ENCODE measurements at places on chromosomes 2 and 18.

DNA sequence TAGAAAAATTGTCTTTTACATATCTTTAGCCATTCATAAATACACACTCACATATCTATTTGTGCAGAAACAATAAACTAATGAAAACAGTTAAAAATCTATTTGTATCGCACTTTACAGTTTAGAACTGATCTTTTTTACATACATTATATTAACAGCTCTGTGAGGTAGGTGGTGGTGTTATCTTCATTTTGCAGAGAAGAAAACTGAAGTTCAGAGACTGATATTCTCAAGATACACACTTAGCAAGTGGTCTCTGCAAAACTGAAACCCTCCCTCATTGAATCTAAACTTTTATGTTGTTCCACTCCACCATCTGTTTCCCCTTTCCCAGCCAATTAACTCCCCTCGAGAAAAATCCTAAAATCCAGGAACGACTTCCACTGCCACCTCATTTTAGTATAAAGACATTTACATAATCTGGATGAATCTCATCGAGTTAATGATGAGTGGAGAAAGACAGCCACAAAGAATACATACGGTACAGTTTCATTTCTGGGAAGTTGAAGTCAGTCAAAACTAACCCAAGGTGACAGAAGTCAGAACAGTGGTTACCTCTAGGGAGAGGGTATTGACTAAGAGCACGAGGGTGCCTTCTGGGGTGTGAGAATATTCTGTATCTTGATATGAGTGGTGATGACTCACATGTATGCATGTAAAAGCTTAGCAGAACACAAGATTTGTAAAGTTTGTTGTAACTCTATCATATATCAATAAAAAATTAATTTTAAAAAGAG lies 524.2 kb upstream of the TCF4 start:
- DNase-seq, result no peak

DNA sequence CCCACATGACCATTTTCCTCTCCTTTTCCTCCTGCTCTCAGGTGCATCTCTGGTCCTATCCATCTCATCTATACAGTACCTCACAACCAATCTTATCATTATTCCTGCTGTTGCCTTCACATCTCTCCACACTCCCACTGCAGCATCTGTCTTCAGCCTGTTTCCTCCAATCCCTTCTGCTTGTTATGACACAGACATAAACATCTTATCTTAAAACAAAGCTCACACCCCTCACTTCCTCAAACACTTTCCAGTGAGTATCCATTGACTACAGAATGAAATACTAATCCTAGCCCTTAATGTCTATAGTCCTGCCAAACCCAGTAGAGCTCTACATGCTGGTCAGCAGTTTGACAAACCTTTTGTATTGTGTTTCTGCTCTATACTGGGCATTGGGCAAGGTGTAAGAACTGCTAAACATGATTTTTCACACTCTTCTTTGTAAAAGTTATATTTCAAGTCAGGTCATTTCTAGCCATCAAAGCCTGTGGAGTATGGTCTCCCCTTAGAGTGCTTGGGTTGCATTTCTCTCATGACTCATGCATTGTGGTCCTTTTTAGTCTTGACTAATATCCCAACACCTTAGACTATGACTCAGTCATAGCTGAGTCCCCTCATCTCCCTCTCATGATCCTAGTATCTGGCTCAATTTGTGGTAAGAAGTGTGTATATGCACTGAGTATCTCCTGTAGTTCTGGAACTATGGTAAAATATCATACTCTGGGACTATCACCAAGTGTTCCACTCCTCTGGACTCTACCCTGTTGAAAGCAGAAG lies 187.0 kb downstream of the CYRIA start:
- DNase-seq, result no peak

DNA sequence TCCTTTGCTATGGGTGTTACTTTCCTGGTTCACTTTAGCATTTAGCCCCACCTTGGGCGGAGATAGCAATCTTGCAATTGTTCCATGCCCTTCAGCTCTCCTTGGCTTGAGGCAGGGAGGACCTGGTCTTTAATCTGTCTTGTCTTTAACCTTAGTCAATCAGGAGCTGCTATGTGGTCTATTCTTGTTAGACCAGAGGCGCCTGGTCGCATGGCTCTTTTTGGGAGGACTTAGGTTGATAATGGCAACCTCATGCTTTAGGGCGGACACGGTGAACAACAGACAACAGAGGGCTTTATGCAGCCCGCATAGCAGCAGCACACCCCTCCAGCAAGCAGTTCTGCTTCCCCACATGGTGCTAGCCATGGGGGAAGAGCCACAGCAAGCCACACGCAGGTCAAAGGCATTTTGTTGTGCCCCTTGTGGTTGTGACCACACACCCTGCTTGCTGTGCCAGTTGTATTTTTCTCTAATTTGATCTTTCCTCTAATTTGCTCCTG lies 17.7 kb upstream of the ZDBF2 start:
- no peak for DNase-seq

DNA sequence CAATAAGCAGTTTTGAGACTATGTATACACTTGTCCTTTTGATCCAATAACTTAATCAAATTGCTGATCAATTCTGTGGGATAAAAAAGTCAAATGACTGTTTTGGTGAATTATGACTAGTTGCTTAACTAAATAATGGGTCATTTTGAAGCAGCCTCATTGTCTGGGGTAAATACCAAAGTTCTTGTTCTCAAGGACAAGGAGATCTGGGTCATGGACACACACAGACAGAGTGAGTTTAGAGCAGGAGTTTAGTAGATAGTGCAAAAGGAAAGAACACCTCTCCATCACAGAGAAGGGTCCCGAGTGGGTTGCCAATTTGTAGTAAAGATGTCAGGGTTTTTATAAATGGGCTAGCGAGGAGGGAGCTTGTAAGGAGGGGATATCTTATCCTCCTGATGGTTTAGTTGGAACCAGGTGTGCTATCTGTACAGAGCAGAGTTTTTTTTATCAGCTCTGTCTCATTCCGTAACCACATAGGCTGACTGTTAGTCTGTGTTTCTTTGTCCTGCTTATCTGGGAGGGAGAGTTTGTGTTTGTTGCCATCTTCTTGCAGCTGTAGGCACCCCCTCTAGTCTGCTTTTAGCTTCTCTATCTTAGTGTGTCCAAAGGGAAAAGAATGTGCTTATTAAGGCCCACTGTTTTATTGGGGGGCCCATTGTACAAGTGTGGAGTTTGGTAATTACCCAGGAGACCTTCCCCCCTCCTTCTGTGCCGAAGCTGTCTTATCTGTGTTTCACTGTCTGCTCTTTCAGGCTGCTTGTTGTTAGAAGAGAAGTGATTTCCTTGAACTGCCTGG lies 48.7 kb upstream of the C1GALT1C1L start:
- DNase-seq, result peak; percentile 36

- DNase-seq, result no peak
Observed at GRCh38 chr2:213091765-213092164, 59.6 kb downstream of the IKZF2 start.

DNA sequence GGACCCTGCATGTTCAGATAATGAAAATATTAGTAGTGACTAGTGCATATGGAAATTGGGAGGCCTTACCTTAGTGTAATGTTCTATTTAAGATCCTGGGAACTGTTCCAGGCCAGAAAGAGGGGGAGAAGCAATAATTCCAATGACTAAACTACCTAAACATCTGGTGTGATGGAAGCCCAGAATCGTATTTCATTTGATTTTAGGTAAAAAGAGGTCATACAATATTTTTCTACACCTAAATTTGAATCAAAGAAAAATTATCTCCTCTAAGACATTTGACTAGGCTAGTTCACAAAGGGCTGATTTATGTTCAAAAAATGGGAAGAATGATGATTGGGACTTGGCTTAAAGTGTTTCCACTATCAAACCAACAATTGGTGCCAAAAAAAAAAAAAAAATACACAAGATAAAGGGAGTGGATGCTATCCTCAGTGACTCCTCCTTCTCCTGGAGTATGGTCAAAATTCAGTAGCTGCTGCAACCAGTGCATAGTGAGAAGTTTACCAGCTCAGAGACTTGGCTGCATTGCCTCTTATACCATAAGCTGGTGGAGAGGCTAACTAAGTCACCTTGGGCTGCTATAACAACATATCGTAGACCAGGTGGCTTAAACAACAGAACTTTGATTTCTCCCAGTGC lies 1038.3 kb upstream of the ACVR2A start:
- DNase-seq, result no peak

DNA sequence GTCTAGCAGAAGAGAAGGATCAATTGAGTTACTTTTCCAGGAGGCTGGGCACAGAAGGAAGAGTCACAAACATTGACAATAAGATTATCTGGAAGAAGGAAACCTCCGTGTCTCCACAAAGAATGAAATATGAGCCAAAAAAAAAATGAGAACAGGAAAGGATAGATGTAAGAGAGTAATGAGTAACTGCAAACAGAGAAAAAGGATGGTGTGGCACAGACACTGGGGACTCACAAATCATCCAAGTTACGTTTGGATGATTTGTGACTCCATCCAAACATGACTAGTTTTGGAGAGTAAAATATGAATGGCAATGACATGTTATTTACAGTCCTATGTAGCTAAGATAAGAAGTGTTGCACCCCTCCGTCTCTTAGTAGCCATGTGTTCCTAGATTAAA lies 42.8 kb upstream of the MAP2 start:
- no peak for DNase-seq

DNA sequence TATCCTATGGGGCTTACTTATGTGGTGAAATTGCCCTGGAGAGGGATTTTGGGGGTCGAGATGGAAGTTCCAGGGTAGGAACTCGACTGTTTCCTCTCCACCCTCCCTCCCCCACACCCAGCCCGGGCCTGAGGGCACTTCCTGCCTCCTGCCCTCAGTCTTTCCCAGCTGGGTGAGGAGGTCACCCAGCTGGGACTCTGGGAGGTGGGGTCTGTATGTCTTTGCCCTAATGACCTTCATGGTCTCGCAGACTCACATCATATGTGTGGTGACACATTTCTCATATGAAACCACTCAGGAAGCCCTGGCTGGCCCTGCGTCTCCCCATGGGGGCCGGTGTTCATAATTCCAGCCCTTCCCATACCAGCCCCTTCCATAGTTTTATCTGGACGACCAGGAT lies 12.4 kb downstream of the ATOH8 start:
- no peak for DNase-seq

DNA sequence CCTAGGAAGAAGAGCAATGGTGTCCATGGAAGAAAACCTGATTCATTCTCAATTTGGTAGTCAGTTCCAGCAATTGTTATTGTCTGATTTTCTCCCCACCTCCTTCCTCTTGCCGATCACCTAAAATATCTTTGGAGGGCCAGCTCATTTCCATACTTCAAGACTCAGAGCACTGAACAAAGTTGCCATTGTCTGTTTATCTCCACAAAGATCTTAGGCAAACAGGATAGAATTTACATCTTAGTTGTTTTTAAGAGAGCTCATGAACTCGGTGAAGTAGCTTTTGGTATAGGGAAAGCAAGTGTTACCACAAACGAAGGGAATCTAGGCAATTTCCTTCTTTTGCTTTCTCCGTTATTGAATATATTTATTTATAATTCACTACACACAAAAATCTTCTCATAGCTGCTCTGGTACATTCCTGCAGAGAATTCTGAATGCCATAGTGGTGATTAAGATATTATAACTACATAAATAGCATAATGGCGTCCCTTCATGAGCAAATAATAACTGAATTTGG lies 41.5 kb upstream of the CHST9 start:
- no peak for DNase-seq

GRCh38 chr2:36756438-36756837 lies 59.9 kb downstream of the VIT start:
- DNase-seq, result no peak

- DNase-seq, result no peak
Observed at GRCh38 chr2:152693033-152693432, 24.2 kb downstream of the PRPF40A start.

DNA sequence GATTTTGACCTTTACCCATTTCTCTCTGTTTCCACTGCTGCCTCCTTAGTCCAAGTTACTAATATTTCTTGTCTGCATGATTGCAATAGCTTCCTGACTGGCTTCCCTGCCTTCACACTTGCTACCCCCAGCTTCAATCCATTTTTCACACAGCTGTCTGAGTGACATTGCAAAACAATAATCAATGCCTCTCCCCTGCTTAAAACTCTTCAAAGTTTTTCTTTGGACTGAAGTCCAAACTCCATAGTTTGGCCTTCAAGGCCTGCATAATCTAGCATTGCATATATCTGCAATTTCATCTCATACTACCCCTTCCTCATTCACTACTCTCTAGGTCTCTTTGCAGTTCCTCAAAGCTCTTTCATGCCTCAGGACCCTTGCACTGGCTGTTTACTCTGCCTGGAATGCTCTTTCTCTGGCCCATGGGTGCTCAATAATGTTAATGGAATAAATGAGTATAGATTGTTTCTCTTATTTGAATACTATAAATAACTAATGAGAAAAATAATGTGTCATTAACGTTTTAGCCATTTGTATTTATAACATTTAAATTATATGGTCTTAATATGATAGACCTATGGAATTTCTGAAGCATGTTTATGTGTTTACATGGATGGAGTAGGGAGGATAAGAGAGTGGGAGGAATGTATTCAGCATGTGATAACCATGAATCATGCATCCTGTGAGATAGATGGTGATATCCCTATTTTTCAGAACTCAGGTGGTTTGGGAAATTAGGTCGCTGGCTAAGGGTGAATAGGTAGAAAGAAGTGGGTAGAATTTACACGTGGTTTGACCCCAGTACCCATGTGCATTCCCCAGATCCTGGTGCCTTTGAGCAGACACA lies 5.7 kb upstream of the TMEM178A start:
- no peak for DNase-seq

All from spinal cord (tissue), 10 donors.